GM03348 (cell line): ENCODE measurements at places on chromosomes 7 and 10.
A peak's percentile ranks its signal among the peaks of the same experiment; 100 is the strongest.

GRCh38 chr7:99699946-99700345 lies 20.1 kb upstream of the CYP3A5 start:
- DNase-seq = no peak

DNA sequence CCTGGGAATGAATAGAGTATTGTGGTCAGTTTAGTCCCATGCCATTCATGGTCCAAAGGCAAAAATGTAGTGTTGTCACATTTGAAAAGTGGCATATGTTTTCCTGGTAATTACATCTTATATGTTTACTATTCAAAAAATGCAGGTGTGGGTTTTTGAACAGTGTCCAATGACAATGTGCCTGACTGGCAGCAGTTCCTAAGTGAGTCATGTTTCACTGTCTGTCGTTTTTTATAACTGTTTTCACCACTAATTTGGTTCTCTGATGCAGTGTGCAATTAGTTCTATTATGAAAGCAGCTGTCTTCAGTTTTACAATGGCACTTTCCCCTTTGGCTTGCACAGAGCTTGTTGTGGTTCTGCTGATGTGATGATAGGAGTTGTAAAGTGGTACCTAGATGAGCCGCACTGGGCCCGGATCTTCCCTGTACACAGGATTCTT lies 162.3 kb downstream of the SEM1 start:
- DNase-seq = no peak

- DNase-seq = no peak
Measured at GRCh38 chr10:24645784-24646183, 77.9 kb downstream of the ARHGAP21 start.

DNA sequence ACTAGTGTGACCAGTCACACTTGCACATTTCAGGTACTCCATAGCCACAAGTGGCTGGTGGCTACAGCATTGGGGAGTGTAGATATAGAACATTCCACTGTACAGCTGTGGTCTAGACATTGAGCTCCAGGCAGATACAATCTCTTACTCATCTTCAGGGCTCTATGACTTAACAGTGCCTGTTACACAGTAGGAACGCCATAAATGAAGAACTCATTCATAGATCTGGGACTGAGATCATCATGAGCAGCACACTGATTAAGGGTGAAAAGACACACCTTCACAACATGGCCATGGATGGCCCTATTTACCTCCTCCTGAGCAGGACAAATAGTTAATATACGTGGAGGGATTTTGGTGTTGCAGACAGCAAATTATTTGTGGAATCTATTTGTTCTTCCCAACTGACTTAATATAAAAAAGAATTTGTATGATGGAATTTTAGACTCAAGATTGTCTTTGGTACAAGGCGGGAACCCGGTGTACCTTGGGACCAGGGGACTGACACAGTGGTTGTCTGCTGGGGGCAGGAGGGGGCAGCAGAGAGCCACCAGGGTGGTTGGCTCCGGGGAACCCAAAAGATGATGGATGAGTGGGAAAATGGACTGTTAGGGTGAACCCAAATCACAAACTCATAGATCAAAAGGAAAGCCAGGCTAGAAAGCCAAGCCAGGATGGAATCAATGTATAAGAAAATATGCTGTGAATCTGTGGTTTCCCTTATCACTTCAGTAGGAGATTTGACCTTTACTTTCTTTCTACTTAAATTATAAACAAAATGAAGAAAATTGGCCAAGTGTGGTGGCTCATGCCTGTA lies 24.3 kb upstream of the CPA2 start:
- peak; percentile 81 for DNase-seq

DNA sequence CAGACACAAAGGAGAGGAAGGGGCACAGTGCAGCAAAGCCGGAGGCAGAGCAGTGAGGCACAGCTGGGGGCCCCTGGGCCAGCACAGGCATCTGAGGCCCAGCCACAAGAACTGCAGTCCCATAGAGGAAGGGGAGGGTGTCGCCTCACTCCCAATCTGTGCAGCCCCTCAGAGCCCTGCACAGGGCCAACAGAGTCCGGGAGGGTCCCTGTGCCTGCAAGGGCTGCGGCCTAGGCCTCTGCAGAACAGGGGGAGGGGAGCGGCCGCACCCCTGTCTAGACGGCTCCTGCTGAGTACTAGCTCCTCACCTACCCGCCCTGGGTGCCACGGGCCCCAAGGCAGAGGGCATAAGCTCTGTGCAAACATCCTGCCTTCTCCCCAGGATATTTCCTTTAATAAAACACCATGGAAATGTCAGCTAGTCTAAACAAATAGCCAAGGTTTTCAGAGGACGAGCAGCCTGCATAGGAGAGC lies 32.4 kb upstream of the RET start:
- DNase-seq = no peak

GRCh38 chr10:32987172-32987571 lies 29.1 kb upstream of the ITGB1 start:
- no peak for DNase-seq

DNA sequence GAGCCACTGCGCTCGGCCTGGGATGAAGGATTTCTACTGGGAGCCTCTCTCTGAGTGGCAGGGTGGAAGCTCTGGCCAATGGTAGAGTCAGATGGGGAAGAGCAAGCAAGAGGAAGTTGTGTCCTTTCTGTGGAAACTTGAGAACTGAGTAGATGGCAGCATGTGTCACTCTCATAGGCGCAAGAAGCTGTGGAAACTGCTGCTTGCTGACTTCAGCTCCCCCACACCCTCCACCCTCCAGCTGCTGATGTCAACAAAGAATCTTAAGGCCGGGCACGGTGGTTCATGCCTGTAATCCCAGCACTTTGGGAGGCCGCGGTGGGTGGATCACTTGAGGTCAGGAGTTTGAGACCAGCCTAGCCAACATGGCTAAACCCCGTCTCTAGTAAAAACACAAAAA lies 39.8 kb upstream of the SRGN start:
- DNase-seq = peak; percentile 33

DNA sequence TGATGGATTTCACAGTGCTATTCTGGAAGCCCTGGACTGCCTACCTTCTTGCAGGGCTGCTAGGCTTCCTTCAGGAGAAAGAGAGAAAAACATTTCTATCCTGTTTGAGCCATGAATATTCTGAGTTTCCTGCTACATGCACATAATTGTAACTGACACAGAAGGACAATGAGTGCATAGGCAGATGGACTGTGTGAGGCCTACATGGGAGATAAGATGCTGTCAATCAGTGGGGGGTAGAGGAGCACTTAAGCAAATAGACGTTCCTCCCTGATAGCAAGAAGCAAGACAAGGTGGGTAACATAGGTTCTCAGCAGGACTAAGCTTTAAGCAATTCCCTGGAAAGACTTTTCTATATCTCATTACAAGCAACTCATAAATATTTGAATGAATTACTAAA lies 11.6 kb downstream of the ALDH18A1 start:
- DNase-seq = no peak

- no peak for DNase-seq
Measured at GRCh38 chr10:73398024-73398423, 15.8 kb downstream of the ANXA7 start.

GRCh38 chr7:5594616-5595544 lies 171.2 kb upstream of the TNRC18 start:
- DNase-seq = peak; percentile 73

DNA sequence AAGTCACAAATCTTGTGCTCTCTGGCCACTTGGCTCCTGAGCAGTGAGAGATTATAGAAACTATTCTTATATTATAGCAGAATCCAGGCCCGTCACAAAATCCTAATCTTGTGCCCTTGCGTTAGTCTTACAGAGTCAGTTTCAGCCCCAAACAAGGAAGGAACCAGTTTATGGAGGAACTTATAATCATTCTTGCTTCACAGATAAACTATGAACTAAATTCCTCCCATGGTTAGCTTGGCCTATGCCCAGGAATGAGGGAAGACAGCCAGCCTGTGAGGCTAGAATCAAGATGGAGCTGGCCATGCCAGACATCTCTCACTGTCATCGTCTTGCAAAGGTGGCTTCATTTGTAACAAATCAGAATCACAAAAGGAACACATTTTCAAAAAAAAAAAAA lies 199.7 kb upstream of the PITRM1 start:
- peak; percentile 46 for DNase-seq

- DNase-seq = no peak
Measured at GRCh38 chr7:110595694-110596093, 495.2 kb upstream of the LRRN3 start.

DNA sequence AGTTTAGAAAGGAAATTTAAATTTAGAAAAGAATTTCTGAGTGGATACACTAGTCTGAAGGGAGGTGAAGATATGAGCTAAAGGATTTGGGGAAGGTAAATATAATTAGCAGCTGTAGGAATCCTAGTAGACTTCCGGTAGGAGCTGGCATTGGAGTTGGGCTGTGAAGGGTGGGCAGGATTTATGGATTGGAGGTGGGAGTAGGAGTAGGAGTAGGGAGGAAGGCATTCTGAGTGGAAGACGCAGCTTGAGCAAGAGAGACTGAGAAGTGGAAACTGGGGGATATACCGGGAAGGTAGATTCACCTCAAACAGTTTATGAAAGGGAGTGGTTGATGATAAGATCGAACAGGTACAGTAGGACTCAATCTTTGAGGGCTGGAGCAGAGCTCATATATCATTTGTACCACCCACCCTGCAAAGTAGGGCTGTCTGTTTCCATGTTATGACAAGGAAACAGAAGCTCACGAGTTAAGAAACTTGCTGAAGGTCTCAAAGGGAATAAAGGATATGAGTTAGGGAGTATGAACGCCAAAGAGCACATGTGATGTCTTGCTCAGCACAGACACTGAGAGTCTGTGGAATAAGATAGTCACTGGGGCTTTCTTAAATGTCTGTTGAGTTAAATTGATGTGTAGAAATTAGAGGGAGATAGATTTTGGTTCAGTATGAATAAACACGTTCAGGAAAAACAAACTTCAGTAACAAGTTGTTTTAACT lies 81.6 kb downstream of the RPS24 start:
- no peak for DNase-seq

DNA sequence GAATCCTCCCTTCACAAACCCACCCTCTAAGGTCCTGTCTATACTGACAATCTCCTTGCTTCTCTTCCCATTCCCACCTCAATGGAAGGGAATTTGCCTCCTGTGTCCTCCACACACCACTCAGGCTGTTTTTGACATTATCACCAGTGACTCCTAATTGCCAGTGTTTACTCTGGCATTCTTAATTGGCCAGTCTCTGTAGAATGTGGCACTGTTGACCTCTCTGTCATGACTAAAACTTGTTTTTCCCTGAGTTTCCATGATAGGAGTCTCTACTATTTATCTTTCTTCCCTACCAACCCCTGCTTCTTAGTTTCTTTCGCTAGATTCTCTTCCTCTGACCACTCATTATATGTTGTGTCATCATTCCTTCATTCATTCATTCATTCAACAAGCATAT lies 12.1 kb downstream of the SLC16A12 start:
- no peak for DNase-seq

DNA sequence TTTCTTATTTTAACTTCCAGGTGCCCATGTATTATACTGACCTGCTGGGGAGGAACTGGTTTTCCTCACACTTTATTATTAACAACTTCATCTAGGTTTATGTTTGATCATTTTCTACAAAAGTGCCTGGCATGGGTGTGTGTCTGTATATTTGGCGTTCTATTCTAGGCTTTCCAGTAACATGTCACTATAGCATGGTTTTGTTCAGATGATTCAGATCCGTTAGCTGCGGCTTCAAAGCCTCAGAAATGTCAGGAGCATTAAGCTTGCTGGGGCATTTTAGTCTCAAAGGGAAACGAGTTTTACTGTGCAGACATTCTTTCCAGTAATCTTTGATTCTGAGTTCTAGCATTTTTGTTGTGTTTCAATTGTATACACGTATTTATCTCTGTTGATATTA lies 2.3 kb downstream of the INPP5A start:
- DNase-seq = peak; percentile 58

DNA sequence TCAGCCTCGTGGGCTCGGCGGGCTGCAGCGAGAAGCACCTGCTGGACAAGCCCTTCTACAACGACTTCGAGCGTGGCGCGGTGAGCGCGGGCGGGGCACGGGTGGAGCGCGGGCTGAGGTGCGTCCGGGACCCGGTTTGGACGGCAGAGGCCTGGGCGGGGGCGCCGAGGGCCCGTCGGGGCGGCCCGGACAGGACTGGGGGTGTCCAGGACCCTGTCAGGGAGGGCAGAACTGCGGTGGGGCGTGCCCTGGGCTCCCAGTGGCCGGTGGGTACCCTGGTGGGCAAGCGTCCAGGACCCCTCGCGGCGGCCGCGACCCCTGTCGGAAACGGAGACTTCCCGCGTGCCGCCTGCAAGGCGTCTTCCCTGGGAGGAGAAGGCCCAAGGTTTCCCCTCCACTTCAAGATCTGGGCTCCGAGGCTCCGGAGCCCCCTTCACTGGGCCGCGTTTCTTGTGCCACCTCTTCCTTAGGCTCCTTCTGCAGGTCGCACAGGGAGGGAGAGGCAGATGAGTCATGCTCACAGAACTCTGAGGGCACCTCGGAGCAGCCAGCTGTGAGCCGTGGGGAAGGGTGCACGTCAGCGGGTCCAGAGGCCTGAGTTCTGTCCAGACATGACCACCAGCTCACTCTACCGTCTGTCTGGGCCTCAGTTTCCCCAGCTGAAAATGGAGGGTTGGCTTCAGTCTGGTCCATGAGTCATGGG lies 485 bp downstream of the ALOX5 start:
- no peak for DNase-seq

DNA sequence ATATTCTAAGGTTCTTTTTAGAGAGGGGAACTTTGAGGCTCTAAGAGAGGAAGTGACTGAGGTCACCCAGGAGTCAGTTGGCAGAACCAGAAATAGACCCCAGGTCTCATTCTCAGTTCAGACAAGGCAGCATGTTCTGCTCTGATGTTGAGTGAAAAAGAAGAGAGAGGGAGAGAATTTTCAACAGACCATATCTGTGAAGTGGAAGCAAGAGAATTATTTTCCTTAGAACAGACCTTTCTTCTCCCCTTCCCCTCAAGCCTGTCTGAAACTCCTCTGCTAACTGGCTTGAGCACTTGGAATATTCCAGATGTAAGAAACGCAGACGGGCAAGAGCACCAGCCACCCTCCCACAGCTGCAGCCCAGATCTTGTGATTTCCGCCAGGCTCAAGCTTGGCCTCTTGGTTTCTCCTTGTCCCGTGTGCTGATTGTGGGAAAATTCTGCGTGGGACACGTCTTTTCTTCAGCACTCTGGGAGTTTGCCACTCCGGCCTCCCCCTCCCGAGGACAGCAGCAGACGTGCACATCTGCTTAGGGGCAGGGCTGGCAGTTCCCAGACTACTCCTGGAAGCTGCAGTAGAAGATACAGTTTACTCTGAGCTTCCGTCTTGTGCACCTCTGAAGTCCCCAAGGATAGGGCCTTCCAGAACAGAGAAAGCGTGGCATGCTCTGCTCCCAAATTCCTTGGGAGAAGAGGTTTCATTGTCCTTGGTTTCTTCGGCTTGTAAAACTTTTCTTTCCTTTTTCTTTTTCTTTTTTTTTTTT lies 22.7 kb upstream of the IKZF1 start:
- DNase-seq = no peak

DNA sequence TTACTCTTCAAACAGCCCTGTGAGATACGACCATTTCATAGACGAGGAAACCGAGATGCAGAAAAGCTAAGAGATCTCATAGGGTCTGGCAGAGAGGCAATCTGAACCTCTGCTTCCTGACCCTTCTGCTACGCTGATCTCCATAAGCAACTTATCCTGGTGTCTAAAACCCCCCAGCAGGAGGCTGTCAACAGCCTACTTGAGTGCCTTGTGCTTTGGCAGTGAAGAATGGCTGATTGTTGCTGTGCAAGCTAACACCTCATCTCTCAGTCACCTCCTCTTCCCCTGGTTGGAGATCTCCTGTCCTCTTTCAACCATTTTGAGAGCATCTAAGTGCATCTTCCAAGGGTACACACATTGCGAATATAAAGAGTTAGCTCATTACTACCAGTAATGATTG lies 86.2 kb downstream of the AOAH start:
- DNase-seq = no peak
